Stimulated activated CD4-positive, alpha-beta T cell treated with anti-CD3 and anti-CD28 coated beads, Interleukin-15, amount 100 ng/mL, for 1 hour (primary cell): ENCODE measurements at places on chromosomes 3 and 15.

DNA sequence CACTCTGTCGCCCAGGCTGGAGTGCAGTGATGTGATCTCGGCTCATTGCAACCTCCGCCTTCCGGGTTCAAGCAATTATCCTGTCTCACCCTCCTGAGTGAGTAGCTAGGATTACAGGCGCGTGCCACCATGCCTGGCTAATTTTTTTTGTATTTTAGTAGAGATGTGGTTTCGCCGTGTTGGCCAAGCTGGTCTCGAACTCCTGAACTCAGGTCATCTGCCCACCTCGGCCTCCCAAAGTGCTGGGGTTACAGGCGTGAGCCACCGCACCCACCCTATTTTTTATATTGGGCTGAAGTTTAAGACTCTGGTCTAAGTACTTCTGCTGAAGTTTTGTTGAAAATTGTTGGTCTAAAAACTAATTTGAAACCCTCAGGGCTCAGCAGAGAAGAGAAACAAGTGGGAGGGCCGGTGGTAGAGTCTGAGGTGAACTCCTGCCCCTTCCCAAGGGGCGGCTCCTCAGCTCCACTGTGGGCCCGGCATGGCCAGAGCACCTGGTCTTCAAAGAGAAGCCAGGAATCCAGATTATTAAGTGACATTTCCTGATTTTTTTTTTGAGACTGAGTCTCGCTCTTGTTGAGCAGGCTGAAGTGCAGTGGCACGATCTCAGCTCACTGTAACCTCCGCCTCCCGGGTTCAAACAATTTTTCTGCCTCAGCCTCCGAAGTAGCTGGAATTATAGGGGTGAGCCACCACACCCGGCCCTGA lies 4.0 kb downstream of the HDAC11 start:
- no peak for DNase-seq

GRCh38 chr3:149936812-149937230 lies 33.9 kb downstream of the PFN2 start:
- no peak for DNase-seq

GRCh38 chr3:123880998-123881561 lies 3.1 kb downstream of the MYLK start:
- DNase-seq, result no peak

- DNase-seq, result no peak
These were observed 298.9 kb upstream of the NR2F2 start for GRCh38 chr15:96031426-96032110.

GRCh38 chr3:52775877-52776276 lies 1.5 kb upstream of the ITIH1 start:
- no peak for DNase-seq

- no peak for DNase-seq
These were observed 148.4 kb downstream of the CNTN4 start for GRCh38 chr3:2246873-2247648.

GRCh38 chr3:16305111-16305541 lies 40.1 kb downstream of the OXNAD1 start:
- no peak for DNase-seq
